GM03348 (cell line): ENCODE measurements at places on chromosomes 5 and 9.

- DNase-seq = no peak
These were observed 49.4 kb downstream of the TGFBR1 start for GRCh38 chr9:99154356-99154755.

DNA sequence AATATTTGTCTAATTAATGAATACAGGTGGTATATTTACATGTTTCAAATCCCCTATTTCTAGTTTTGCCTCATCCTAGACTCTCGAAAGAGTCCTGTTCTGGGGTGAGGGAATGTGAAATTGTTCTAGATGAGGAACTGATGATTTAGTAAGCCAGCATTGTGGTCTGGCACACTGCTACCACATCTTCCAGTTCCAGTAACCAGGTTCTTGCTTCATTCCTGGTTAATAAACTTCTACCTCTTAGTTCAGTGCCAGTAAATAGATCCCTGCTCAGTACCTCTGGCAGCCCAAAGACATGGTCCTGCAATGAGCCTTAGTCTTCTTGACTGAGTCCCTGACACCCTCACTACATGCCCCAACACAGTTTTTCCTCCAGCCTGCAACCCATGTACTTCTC lies 207.7 kb downstream of the SREK1 start:
- DNase-seq = no peak

DNA sequence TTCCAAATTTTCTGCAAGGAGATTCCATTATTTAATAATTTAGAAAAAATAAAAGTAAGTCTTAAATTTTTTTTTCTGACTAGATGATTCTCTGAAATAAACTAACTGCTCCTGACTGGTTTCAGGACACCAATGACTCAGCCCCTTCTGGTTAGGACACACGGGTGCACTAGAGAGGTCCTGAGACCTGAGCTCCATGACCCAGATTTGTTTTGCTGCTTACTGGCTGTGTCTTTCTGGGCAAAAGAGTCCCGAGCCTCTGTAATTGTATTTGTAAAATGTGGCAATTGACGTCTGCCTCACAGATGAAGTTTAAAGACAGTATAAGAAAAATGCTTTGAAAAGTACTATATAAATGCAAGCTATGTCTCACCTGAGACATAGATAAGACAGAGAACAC lies 89.1 kb downstream of the SLC24A2 start:
- DNase-seq = no peak

GRCh38 chr5:91170266-91170665 lies 212.9 kb downstream of the ARRDC3 start:
- DNase-seq = peak; percentile 50

- no peak for DNase-seq
These were observed 37.5 kb upstream of the ZFYVE16 start for GRCh38 chr5:80370390-80370789.

- DNase-seq = no peak
These were observed 58.3 kb upstream of the SPATA31E1 start for GRCh38 chr9:87824216-87824875.

DNA sequence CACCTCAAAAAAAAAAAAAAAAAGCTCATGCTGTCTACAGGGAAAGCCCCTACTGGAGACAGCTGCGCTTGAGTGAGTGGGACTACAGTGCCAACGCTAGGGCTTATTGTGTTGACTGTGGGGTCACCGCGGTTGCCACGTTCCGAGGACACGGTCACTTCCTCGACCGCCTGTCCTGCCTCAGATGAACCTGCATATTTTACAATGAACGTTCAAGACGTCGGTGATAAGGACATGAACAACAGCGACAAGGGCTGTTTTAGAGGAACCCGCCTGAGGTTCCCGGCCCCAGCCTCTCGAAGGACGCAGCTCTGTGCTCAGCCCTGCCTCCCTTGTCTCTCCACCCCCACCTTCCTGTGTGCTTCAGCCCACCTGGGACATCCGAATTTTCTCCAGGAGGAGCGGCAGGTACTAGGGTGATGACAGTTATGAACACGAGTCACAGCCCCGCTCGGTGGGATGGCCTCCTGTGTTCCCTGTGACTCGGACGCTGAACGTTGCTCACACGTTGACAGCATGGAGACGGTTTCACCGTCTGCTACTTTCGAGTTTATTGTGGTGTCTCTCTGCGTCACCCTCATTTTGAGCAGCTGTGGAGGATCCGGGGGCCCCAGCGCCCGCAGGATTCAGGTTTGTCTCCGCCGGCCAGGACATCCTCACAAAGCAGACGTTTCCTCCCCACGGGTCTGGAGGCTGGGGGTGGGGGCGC lies 11.3 kb upstream of the DIPK1B start:
- DNase-seq = no peak
